ENCODE measurements at places on chromosomes 5 and 9.

DNA sequence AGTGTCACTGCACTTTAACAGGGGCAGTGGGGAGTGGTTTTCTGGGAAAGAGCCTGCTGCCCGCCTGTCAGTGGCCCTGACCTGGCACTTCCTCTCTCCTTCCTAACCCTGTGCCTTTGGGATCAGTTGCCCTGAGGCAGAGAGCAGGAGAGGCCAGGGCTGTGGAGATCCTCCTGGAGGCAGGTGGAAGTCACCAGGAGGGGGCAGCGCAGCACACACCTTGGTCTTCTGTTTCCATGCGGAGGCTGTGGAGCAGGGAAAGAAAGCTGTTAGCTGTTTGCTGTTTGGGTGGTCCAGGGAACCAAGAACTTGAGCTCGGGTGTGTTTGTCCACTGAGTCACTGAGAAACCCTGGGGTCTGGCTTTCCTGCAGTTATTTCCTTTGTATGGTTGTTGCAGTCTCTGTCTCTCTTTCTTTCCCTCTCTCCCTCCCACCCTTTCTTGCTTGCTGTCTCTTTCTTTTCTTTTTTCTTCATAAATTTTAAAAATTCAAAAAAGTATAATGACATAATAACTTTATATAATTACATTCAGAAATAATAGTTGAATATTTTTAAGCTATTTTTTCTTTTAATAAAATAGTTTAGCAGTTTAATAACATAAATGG lies 28.1 kb downstream of the NTRK2 start:
- DNase-seq, result peak; percentile 65

DNA sequence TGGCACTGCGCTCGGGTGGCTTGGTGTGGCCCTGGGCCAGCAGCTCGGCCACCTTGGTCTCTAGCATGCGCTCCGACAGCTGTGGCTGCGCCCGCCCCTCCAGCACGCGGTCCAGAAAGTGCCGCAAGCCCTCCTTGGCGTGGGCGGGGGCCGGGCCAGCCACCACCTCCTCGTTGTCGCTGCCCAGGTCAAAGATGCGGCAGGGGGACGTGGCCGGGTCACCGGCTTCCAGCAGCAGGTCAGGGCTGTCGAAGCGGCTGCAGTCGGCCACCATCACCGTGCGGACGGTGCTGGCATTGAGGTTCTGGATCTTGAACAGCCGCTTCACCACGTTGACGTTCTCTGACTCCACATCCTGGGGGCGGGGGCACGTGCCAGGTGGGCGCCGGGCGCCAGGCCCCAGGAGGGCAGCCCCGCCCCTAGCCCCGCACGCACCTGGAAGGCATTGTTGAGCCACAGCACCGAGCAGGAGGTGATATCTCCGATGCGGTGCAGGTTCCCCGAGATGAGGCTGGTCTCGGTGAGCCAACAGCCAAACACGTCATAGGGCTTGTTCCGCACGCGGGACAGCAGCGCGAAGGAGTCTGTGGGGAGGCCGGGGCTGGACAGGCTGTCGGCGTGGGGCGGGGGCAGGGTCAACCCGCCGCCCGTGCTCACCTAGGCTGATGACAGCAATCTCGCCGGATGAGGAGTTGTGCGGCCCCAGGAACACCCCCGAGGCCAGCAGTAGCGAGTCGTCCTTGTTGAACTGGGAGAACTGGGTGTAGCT lies 2.2 kb downstream of the FBXW5 start:
- no peak for DNase-seq

DNA sequence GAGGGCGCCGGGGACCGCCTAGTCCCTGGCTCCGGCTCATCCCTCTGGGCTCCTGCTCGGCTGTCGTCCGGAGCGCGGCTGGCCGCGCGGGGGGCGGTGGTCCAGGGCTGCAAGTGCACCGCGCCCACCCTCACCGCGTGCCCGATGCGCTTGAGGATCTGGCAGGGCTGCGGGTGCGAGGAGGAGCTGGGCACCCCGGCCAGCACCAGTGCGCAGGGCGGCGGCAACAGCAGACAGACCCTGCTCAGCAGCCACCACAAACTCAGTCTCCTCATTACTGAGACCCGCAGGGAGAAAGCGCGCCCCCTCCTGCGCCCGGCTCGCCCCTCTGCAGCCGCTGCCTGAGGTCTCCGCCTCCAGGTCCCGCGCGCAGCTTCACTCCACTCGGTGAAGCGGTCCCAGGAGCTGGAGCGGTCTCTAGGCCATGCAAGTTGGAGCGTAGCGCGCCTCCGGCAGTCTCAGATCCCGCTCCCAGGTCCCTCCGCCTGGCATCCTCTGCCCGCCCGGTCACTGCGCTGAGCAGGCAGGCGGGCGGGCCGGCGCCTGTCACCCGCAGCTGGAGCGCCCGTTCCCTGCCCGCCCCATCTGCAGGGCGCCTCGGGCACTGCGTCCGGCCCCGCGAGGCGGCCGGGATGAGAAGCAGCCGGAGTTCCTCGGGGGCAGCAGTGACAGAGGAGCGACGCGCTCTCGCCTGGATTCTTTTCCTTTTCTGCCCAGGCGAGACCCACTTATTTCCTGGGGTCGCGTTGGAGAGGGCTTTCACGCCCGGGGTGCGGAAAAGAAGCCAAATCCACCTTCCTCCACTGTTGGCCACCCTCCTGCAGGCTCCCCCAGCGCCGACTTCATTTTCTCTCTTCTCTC lies 512 bp downstream of the GRIN3A start:
- peak; percentile 3 for DNase-seq

DNA sequence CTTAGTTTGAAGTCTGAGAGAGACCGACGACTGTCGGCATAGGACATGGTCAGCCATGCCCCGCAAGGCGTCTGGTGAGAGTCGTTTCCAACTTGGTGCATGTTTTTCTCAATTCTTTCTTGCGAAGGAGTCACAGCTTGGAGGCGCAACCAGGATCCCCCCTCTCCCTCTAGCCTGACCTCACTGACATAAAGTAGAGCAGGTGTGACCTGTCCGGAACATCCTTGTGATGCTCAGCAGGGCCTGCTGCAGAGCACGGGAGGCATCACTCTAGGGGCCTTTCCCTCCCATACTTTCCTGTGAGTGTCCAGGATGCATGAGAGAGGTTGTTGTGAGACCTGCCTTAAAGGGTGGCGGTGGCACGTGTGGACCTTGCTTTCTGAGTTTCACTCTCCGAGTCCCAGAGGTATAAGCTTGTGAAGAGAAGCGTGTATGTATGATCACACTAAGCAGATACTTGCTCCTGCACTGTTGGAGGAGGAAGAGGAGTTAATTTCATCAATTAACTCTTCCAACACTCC lies 5.0 kb downstream of the TENT4A start:
- no peak for DNase-seq

All from stimulated activated CD4-positive, alpha-beta T cell treated with anti-CD3 and anti-CD28 coated beads, Interleukin-15, amount 100 ng/mL, for 24 hours (primary cell).